Daoy (cell line): ENCODE measurements at places on chromosomes 1 and 21.

- DNase-seq = no peak
Observed at GRCh38 chr1:47842228-47842919, 154.8 kb downstream of the TRABD2B start.

DNA sequence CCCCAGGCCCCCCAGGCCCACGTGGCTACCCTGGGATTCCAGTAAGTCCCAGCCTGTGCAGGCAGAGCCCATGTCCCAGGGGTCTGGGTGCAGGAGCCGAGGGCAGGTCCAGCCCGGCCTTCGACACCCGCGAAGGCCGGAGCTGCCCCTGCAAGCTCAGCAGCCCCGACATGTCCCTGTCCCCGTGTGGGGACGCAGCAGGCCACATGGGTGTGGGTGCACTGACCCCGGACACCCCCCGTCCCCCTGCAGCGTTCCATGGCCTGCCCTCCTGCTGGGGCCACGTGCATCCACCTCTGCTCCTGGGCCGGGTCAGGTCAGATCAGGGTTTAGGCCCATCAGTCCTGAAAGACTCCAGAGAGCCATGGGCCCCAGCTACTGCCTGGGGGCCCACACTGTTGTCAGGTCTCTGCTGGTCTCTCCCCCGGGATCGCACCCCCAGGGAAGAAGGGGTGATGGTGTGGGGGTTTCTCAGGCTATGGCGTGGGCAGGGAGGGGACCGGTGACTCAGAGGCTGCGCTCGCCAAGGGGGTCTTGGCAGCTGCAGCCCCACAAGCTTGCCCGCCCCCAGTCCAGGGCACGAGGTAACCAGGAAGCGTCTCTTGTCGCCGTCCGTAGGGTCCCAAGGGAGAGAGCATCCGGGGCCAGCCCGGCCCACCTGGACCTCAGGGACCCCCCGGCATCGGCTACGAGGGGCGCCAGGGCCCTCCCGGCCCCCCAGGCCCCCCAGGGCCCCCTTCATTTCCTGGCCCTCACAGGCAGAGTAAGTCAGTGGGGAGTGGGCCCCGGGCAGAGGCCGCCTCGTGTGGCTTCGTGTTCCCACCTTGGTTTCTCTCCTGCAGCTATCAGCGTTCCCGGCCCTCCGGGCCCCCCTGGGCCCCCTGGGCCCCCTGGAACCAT, 37.5 kb downstream of the SLC19A1 start:
- no peak for DNase-seq

DNA sequence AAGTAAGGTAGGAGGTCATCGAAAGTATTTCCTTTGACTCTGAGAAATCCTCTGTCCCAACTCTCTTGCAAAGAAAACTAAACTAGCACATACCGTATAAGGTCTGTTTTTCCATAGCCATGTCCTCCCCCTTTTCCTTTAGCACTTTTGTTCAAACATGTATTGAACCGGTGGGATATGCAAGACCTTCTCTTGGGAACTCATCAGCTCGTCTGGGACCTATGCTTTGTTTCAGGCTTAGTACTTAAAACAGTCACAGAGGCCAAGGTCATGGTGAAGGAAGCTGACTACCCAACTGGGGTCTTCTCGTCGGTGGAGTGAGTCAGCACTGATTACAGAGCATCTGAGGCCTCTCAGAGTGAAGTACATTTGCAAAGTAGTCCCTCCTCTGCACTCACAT, 185.0 kb downstream of the ZBTB18 start:
- no peak for DNase-seq

DNA sequence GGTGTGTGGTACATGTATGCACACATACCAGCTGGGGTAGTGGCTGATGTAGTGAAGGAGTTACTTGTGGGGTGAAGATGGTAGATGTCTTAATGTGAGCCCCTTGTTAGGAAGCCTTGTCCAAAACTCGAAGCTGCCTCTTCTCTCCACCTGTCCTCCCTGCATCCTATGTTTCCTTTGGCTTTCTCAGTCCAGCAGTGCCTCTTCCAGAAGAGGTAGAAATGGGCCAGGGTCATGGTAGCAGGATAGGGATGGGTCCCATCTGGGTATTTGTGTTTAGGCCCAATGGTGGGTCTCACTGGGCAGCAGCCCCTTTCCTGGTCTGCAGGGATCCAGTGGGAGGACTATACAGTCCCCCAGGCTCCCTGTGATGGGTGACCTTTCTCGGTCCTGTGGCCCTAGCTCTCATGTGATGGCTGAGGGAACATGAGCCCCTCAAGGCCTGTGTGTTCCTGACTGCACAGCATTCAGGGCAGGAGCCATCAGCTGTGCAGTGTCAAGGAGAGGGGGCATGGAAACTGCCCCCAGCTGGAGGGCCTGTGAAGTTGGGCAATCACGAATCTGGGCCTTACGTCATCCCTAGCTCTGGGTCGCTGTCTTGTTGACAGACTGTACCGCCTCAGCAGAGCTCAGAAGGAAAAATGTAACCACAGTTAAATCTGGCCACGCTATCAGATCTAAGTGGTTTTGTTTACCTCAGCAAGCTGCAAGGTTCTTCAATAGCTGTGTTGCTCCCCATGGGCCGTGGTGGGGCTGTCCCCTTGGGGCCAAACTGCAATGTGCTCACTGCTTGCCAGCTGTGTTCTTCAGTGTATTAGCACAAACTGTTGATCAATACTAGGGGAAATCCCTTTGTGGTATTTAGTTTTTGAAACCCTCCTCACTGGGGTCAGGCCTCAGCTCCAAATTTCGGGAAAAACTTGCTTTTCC, 82.7 kb downstream of the NOS1AP start:
- no peak for DNase-seq

DNA sequence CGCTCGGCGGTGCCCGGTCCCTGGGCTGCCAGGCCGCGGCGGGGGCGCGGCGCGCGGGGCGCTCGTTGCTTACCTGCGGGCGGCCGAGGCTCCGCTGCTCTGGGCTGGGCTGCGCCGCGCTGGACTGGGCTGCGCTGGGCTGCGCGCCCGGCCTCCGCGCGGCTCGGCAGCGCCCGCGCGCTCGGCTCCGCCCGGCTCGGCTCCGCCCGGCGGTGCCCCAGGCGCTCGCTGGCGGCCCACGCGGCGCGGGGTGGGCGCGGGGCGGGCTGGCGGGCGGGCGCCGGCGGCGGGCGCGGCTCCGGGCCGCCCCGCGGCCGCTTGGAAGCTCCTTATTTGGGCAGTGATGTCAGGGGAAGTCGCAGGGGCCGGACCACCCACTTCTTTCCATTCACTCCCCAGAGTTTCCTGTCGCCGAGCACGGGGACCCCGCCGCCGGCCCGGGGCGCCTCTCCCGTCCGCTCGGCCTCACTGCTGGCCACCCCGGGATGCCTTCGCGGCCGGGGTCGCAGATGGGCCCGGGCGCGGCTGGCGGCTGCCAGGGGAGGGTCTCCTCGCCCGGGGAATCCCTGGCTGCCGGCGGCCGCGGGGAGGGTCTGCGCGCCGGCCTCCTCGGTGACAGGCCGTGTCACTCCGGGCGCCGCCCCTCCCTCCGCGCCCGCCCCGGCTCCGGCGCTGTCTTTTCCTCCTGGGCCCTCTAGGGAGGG, 177.7 kb upstream of the EDN2 start:
- DNase-seq = peak; percentile 80
